ENCODE measurements at places on chromosomes 3 and 15. TPM values are rescaled to one million over a fixed set of nuclear protein-coding genes. Genes with fewer than 3 reads are reported as not detected.

The CGNL1 gene
- total RNA-seq, result 40.0 TPM

GRCh38 chr3:9879830-9880549, at the start of gene CIDEC:
Gene CIDEC (minus strand): TSS chr3:9880253. CDS start chr3:9878486, 1,767 bp downstream.
- no peak for DNase-seq

The MYO1E gene
- 28.2 TPM for total RNA-seq

- DNase-seq, result no peak
Measured at GRCh38 chr3:15958692-15959433, 161.1 kb upstream of the ANKRD28 start.

The C2CD4A gene
- total RNA-seq, result not detected

- no peak for DNase-seq
Measured at GRCh38 chr3:168117853-168118313, 22.2 kb upstream of the GOLIM4 start.

GRCh38 chr15:48233246-48233645, 27.1 kb downstream of the SLC12A1 start:
- DNase-seq, result no peak

GRCh38 chr3:150867434-150867833, 37.8 kb downstream of the MINDY4B start:
- no peak for DNase-seq

The EPHB1 gene
- total RNA-seq, result 1.5 TPM

DNA sequence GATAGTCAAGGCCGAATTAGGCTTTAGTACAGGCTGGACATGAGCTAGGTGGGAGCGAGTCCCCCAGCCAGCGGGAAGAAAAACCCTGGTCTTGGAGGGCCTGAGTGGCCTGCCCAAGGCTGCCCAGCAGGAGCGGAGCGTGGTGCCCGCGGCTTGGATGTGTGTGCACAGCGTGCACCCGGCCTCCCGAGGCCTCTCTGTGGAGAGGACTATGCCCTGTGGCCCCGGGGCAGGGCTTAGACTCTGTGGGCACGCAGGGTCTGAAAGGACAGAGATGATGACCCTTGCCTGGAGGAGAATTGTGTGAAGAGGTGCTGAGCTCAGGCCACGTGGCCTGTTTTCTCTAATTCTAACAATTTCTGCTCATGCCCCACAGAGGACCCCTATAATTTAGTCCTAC, 124.6 kb upstream of the IQSEC1 start:
- DNase-seq, result no peak

The ALPK3 gene
- 82.2 TPM for total RNA-seq

The TERC gene
- 3.6 TPM for total RNA-seq

- no peak for DNase-seq
Measured at GRCh38 chr3:52608337-52608736, 71.9 kb downstream of the UQCC5 start.

The GOLGA6A gene
- not detected for total RNA-seq

The CRTC3 gene
- 21.5 TPM for total RNA-seq

DNA sequence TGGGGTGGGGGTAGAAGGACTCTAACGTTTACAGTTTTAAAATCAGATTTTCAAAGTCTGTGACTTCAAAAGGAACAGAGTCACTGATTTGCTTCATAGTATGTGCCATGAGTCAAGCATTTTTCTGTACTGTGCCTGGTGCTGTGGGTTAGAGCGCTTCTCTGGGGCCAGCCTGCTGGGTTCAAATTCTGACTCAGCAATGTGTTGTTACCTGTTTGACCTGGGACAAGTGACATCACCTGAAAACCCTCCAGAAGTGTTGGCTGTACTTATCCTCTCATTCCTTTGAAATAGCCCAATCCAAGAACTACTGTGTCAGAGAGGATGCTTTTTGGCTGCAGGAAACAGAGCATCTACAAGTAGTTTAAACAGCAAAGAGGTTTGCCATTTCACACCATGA, 101.7 kb downstream of the LSM3 start:
- no peak for DNase-seq

The RTP1 gene
- not detected for total RNA-seq

DNA sequence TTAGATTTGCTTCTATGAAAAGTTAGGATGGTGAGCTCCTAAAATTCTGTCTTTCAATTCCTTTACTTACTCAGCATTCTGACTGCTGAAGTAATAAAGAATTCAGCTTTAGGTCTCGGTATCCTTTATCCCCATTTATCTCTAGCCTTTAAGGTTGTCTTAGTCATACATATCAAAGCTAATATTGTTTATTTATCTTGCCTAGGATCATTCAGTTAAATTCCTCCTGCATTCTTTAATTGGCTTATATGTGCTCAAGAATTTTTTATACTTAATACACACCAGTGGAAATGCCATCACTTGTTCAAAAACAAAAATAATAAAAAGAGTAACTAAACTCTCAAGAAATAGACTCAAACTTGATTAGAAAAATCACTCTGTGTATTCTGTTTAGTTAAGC, 507.0 kb downstream of the ZPLD1 start:
- DNase-seq, result no peak

DNA sequence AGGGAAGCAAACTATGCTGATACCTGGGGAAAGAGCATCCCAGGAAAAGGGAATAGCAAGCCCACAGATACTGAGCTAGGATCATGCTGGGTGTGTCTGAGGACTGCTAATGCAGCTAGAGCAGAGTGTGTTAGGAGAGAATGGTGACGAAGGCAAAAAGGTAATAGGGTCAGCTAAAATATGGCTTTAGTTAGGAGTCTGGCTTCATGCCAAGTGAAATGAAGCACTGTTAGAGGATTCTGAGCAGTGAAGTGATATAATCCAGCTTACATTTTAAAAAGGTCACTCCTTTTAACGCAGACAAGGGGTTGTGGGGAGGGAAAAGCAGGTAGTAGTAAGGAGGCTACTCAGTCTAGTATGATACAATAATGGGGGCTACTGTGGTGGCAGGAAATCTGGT, 30.4 kb downstream of the SECISBP2L start:
- DNase-seq, result no peak

The BCL2A1 gene
- total RNA-seq, result 0.32 TPM

The UCN2 gene
- not detected for total RNA-seq

The CCR9 gene
- total RNA-seq, result not detected

All from heart left ventricle (tissue), 16 donors.